HAP-1 (cell line): ENCODE measurements at places on chromosomes 6 and 20.

GRCh38 chr6:129551486-129551885 lies 158.5 kb downstream of the ARHGAP18 start:
- no peak for DNase-seq

DNA sequence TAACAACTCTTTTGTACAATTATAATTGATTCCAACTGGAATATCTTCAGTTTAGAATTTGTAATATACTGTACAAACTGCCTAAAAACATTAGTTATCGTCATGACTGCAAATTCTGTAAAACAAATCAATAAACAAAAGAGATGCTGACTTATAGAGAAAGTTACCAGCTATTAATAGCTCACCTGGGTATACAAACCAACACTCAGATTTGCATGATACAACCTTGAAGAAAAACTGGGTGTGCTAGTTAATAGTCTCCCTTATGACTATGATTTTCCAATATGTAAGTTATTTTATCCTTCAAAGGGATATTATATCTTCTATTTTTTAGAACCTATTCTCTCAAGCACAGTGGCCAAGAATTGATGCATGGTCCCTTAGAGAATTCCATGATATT lies 698.5 kb downstream of the FRK start:
- no peak for DNase-seq

GRCh38 chr6:36616893-36617521 lies 22.8 kb downstream of the SRSF3 start:
- DNase-seq: no peak

GRCh38 chr20:38201356-38201755 lies 36.3 kb upstream of the TGM2 start:
- no peak for DNase-seq

DNA sequence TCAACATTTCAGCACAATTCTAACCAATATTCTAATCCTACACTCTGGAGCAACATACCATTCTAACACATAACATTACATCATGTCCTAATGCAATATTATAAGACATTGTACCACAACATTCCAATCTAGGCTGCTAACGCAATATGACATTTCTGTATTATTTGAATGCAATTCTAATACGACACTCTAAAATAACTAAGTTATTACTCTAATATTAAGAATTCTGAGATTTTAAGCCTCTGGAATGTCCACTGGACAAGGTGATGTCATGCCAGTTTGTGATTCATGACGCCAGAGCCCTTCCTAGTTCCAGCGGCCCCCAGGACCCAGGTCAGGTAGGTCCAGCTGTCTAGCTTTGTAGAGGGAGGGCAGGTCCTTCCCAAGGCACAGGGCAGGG lies 69.7 kb upstream of the SIRPA start:
- no peak for DNase-seq

DNA sequence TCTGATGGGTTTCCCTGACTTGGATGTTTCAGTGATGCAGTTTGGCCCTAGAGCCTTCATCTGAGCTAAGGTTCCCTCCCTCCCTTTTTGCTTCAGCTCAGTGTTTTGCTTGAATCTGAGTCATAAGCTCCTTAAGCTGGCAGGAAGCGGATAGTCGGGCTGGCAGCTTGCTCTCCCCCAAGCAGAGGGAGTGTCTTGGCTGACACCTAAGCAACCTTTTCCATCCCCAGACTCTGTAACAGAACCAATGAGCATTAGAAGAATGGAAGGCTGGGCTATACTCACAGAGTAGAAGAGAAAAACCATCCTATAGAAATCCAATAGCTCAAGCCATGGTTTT lies 98.3 kb downstream of the HAO1 start:
- DNase-seq: no peak

DNA sequence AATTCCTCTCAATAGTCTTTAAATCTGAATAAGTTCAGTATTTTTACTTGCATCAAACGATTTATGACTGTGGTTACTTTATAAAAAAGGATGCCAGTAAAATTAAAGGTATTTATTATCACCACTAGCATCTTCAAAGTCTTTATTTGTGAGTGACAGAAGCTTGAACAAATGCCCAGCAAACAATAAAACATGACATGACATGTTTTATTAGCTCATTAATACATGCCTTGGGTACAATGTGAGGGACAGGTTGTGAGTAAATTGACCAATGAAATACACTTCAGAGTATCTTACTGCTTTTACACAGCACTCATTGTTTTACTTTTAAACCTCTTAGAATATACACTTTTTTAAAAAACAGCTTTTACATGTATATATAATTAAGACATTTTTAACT lies 113.4 kb upstream of the BEND3 start:
- no peak for DNase-seq

DNA sequence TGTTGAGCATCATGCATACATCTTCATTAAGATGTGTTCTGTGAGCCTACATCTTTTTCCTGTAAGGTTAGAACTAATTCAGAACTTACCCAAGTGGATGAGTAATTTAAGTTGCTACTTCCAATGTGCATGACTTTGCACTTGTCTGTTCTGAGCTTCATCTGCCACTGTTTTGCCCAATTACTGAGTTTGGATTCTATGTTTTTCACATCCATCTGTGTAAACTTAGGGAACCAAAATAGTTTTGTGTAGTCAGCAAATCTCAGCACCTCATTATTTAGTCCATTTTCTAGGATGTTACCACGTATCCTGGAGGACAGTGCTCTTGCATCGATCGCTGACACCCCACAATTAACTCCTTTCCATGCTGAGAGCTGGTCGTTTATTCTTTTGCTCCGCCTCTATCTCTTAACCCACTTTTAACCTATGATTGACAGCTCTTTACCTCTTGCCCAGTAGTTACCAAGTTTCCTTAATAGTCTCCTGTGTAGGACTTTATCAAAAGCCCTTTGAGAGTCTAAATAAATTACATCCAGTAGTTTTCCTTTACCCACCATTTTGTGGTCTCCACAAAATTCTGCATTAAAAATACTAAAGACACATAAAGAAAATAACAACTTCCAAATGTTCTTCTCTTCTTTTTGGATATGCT lies 44.2 kb upstream of the CITED2 start:
- DNase-seq: no peak

GRCh38 chr6:98452685-98453084 lies 381.7 kb upstream of the POU3F2 start:
- peak; percentile 95 for DNase-seq

DNA sequence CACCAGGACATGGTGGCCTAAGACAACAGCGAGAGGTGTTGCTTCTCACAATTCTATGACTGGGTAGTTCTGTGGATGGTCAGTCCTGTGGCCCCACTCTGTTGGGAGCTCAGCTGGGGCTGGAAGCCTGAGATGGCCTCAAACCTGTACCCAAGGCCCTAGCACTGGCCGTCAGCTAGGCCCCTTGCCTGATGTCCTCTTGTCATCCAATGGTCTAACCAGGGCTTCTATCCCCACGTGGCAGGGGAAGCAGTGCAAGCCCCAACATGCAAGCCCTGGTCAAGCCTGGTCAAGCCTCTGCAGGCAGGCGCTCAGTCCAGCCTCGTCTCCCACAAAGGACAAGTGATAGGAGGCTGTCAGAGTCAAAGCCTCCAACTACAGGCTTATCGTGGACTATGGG lies 196.5 kb upstream of the CST7 start:
- no peak for DNase-seq

DNA sequence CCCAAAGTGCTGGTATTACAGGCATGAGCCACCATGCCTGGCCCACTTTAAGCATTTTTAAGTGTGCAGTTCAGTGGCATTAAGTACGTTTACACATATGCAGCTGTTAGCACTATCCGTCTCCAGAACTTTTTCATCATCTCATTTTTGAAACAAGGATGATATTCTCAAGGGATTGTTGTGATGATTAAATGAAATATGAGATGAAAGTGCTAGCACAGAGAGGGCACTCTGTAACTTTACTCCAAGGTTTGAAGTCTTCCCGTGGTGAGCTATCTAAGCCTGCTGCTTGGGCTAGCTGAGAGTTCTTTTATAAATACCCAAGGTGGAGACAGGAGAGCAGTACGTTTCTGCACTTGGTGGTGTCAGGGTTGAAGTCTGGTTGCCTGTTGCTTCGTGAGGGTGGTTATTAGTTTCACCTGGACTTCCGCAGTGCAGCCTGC lies 6.6 kb downstream of the TM9SF4 start:
- no peak for DNase-seq

DNA sequence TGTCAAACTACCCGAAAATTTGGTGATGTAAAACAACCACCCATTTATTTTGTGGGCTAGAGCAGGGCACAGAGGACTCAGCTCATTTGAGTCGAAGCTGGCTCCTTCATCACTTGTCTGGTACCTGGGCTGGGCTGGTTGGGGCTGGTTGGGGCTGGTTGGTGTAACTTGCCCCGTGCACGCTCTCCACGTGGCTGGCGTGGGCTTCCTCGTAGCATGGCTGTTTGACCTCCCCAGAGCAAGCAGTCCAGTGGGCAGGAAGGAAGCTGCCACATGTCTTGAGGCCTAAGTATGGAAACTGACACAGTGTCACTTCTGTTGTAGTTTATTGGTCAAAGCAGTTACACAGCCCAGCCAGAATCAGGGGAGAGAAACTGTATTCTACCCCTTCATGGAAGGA lies 27.1 kb downstream of the BCAS4 start:
- DNase-seq: no peak

DNA sequence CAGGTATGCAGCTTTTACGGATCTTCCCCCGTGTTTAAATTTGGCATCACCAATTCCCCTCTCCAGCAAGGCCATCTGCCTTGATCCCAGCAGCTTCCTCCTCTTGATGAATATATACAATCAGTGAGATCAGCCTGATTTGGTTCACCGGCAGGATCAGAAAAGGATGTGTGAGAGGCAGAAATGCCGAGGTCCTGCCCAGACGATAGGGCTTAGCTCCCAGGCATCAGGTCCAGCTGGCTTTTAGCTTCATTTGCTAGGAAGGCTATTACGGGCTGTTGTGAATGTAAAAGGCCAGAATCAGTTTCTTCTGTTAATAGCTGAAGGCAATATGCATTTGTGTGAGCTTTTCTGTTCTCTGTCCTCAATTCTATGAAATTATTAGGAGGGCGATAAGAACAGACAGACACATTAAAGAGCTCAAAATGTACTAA lies 372.8 kb downstream of the BTBD9 start:
- DNase-seq: no peak

DNA sequence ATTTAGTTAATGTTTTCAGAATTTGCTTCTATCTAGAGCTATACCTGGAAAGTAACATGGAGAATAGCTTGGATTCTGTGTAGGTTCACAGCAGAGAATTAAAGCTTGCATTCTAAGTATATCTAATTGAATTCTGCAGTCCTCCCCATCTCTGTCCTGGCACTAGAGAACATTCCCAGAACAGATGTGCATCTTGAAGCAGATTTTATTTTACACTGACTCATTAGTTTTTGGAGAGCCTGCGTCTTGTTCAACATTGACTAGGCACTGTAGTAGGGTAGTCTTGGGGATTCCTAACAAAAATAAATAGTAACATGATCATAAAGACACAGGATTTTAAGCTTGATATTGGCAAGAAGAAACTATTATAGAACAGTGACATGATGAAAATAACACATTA lies 36.2 kb upstream of the BAG2 start:
- DNase-seq: no peak

DNA sequence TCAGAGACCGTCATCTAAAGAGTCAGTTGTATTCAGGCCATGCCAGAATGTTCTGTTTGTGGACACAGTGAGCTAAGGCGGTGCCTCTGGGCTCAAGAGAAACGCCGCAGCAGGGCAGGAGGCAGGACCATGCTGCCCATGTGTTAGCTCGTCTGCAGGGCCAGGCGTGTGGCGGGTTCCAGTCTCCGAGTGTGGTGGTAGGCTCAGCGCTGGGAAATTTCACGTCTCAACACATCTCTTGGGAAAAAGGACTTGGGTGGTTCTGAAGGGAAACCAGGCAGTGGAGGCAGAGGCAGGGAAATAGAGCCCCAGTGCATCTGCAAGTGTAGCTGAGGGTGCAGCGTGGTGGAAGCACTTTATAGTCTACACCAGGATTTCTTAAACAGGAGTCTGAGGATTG lies 56.9 kb upstream of the TAGAP start:
- no peak for DNase-seq

DNA sequence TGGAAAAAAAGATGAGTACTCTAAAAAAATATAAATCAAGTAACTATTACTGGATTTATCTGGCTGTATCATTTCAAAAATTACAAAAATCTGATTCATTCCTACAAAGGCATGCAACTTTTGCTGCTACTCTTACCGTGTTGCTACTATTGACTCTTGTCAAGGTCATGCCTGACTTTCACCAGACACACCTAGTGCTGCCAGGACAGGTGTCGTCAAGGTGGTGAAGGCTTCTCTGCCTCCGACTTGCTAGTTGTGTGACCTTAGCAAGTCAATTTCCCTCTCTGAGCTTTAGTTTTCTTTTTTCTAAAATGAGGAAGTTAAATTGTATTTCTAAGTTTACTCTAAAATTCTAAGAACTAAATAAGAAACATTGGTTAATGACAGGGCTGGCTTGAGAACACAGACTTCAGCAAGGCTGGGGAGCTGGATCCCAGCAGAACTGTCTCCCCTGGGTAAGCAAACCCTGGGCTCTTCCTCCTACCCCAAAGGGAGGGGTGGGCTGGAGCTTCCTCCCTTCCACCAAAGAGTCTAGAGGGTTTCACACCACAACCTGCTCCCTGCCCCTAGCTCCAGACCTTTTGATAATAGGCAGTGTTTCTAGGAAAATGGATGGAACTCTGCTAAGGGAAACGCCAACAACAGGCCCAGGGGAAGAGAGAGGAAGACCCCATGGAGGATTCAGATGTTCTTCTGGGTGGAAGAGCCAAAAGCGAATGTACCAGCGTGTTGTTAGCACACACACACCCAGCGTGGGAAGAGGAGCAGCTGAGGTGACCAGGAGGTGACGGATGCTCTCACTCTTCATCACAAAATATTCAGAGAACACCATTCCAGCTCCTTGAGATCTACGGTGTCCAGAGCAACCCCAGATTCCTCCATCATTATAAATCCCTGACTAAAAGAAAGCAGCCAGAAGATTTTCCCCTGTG lies 47.9 kb upstream of the CITED2 start:
- no peak for DNase-seq

DNA sequence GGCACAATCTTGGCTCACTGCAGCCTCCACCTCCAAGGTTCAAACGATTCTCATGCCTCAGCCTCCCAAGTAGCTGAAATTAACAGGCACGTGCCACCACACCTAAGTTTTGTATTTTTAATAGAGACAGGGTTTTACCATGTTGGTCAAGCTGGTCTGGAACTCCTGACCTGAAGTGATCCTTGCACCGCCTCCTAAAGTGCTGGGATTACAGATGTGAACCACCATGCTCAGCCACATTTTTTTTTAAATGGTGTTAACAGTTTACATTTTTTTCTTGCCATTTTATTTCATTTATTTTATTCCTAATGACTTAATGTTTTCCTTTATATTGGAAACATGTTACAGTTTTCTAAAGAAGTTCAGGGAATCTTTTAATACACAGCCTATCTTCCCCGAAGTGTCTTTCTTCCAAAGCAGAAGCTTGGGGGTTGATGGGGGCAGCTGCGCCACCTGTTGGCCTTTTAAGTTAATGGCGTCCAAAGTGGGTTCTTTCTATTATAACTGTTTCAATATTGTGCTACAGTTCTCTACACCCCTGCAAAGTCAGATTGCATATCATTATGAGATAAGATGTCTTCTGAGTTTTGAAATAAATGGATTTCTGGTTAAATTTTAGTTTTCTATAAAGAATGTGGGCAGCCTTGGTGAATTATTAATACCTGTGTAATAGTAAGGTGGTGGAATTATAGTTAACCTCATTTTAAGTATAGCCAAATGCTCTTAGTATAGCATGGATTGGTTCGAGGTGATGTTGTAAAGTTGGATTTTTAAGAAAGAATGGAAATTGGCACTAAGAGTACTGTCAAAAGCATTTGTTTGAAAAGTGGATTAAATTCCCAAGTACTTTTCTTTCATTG lies 42.0 kb upstream of the PLCG1 start:
- DNase-seq: peak; percentile 57
